Midbrain (tissue), 1 donor: ENCODE measurements at places on chromosomes 12 and 14.
A peak's percentile ranks its signal among the peaks of the same experiment; 100 is the strongest.

DNA sequence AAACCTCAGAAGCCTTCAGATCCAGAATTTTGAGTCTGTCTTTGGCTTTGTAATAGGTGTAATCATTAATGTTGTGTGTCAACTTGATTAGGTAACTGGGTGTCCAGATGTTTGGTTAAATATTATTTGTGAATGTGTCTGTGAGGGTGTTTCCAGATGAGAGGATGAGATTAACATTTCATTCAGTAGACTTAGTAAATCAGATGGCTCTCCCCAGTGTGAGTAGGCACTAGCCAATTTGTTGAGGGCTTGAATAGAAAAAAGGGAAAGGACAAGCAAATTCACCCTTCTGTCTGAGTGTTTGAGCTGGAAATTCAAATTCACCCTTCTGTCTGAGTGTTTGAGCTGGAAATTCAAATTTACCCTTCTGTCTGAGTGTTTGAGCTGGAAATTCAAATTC, 932.2 kb downstream of the SLC6A15 start:
- no peak for DNase-seq

DNA sequence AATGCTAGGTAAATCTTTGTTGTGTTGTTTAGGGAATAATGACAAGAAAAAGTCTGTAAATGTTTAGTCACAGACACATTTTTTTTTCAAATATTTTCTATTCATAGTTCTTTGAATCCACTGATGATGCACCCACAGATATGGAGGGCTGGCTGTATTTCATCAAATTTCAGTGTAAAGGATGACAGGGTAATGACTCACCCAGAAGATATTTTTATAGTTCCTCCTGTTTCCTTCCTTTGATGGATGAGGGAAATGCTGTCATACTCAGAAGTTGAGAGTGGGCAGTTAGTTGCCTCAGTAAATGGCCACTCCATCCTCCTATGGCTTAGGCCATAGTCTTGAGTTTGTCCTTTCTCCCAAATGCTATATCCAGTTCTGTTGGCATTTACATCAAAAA, 76.9 kb upstream of the REP15 start:
- no peak for DNase-seq

DNA sequence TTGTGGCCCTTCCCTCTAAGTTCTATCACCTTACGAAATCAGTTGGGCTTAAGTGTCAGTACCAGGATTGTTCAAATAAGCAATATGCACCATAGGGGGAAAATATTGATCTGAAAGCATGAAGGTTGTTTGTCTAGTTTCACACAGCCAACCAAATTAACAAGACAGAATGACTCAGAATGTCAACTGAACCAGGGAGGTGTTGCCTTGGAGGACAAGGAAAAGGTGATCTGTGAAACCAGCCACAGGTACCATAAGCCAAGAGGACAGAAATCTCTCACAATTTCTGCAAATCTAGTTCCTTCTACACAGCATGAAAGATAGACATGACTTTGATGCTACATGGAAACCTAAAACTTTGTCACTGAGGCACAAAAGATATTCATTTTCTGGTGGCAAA, 297.9 kb downstream of the BCL11B start:
- no peak for DNase-seq

DNA sequence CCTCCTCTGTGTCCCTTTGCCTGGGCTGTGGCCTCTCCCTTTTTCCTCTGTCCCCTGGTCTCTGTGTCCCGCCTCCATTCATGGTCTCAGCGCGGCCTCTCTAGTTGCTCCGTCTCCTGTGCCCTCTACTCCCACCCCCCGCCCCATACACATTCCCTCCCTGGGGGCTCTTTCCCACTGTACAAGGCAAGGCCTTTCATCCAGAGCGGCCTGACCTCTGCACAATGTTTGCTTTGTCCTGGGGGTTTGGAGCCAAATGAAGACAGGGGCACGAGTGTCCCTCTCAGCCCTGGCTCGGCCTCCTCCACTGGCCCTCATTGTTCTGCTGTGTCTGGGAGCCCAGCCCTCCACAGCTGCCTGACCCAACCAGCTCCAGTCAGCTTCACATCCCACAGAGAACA, 678.6 kb downstream of the BCL11B start:
- peak; percentile 90 for DNase-seq

DNA sequence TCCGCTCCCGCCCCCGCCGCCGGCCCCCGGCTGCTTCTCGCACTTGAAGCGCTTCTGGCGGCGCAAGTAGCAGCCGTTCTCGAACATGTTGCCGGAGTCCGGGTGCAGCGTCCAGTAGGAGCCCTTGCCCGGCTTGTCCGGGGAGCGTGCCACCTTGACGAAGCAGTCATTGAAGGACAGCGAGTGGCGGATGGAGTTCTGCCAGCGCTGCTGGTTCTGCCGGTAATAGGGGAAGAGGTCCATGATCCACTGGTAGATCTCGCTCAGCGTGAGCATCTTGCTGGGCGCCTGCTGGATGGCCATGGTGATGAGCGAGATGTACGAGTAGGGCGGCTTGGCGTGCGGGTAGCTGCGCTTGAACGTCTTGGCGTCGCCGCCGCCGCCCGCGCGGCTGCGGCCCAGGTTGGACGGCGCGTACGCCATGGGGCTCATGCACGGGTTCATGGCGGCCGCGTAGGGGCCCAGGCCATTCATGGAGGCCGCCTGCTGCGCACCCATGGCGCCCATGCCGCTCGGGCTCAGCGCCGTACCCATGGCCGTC, 3.0 kb downstream of the FOXA1 start:
- DNase-seq, result no peak

DNA sequence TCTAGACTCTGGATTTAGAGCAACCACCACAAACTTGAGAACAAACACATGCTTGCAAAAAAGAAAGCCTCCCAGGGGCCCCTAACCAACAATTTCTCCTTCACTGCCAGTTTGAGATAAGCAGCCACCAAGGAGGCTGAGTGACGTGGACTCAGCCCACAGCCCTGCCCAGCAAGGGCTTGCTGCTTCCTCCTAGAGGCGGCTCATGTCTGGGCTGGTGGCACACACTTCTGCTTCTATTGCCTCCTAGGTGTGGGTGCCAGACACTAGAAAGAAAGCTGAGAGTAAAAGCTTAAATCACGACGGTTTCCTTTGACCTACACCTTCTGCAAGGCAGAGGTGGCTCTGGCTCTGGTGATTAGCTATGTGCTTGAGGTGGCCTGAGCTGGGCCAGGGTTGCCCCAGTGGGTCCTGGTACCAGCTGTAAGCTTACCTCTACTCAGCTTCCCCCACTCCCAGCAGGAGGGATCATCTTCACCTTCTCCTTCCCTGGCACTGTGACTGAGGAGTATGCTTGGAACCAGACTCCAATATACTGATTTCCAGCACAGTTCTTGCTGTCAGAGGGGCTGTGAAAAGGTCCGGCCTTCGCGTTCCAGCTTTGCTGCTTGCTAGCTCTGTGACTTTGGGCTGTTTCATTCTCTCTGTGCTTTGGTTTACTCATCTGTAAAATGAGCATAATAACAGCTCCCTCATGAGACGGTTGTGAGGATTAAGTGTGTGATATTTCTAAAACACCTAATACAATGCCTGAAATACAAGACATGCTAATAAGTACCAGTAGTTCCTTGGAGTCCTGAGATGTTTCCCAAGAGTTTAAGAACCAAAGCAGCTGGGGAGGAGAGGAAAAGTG, 89.7 kb upstream of the PARP11 start:
- DNase-seq, result no peak

- no peak for DNase-seq
Measured at GRCh38 chr12:125247477-125247876, 182.2 kb downstream of the AACS start.

DNA sequence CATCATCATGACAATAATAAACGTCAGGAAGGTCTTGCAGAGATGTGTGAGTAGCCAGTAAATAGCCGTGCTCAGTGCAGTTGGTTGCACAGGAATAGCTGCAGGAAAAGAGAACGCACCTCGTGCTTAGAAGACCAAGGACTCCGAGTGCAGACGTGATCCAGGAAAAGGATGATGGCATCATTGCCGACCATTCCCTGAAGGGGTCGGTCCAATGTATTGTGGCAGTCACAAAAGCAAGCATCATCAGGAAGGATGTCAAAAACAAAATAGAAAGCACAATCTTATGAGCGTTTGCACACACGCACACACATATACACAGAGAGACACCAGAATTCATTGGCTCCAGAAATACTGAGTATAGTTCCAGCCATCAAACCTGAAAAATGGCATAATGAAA, 12.8 kb downstream of the DUSP6 start:
- no peak for DNase-seq
